ENCODE measurements at places on chromosomes 7 and 10. TPM values are rescaled to one million over a fixed set of nuclear protein-coding genes. Genes with fewer than 3 reads are reported as not detected.

Gene REEP3
- 67.6 TPM for total RNA-seq

Gene UTF1
- total RNA-seq = not detected

Gene ZCWPW1
- total RNA-seq = 0.98 TPM

Gene C7orf57
- total RNA-seq = not detected

Gene ACBD7
- total RNA-seq = 0.85 TPM

Gene HMX2
- not detected for total RNA-seq

Measured in dermis blood vessel endothelial cell (primary cell).